ENCODE measurements at places on chromosomes 3 and 15.
A peak's percentile ranks its signal among the peaks of the same experiment; 100 is the strongest.

DNA sequence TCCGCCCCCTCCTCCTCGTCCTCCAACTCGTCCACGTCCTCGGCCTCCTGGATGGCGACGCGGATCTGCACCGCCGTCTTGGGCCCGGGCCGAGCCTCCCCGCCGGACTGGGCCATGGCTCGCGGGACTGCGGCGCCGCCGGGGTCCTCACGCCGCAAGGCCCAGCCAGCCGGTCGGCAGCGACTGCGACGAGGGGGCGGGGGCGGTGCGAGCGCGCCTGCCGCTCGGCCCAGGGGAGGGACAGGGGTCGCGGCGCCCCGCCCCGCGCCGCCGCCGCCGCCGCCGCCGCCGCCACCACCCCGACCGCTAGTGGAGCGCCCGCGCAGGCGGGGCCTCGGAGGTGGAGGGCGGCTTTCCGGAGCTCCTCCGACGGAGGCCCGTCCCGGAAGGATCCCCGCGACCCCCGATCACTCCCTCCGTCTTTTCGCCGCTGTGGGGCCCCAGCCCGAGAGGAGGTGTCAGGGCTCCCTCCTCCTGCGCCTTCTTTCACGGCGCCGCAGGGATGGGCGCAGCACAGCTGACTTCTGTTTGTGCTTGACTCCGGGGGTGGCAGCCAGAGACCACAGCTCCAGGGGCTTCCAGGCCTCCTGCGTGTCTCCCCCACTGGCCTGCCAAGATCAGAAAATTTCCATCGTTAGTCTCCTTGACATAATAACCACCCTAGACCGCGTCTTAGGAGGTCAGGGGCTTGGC lies at the start of gene LARP6:
LARP6 (minus strand) TSS at position 185 of the 693 bp plus-strand sequence; CDS start at position 116, 69 bp downstream.
- peak; percentile 39 for DNase-seq

DNA sequence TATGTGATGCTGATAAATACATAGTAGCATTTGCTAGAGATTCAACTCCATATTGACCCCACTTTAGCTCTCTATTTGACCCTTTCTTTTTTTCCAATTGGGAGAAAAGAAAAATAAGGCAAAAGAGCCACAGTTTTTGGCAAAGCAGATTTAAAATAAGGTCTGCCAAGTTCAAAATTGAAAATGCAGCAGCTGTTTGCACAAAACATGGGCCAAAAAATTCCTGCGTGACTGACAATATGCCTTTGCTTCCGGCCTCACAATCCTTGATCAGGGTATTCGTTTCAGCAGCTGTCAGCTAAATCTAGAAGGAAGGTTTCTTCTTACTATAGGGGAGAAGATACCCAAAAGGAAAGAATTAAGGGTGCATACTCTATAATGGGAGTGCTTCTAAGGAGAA lies 563.5 kb upstream of the CCDC54 start:
- no peak for DNase-seq

DNA sequence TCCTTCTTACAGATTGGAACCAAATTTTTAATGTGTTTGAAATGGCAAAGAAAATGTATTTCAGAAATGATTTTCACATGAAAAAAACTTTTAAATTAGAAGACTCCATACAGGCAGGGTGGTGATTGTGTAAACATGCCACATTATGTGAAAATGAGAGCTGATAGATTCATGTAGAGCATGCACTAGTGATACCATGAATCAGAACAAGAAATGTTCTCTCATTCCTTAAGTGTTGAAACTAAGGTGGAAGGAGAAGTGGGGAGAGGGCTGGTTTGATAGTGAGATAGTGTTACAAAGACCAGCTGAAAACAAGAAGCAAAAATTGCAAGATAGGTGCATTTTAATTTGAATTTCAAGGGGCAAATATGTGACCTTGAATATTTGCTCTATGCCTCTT lies 100.3 kb downstream of the CCNL1 start:
- no peak for DNase-seq

- no peak for DNase-seq
Observed at GRCh38 chr3:159038405-159038804, 236.6 kb downstream of the MFSD1 start.

- DNase-seq = no peak
Observed at GRCh38 chr3:191721390-191721861, 260.5 kb downstream of the PYDC2 start.

DNA sequence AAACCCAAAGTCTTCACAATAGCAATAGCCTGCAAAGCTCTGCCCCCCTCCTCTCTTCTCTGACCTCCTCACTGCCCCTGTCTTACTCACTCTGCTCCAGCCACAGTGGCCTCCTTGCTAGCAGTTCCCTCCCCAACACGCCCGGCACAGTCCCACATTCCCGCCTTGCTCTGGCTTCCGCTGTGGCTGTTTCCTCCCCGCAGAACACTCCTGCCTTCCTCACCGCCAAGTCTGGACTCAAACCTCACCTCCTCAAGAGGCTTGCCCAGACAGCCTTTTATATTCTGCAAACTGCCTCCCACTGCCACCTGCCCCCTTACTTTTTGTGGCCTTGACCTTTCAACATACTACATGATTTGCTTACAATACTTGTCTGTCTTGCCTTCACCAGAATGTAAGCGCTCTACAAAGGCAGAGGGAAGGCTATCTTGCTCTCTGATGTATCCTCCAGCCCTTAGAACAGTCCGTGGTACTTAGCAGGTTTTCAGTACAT lies 406 bp upstream of the MPI start:
- no peak for DNase-seq

DNA sequence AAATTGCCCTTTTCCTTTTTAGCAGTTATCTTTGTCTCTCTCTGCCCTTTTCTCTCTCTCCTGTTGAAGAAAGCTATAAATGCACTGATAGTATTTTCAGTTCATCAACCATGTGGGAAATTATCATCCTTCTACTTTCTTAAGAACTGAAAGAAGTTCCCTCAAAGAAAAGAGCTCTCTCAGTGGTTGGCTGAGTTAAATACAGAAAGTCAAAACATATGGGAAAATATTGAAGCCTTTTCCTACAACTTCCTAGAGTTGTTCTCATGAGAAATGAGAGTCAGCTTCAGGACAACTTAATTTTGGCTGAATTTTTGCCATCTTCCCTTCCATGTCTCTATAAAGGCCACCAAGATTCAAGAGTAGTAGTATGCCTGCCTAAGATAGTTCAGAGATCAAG lies 96.7 kb downstream of the NFKBIZ start:
- no peak for DNase-seq

- DNase-seq = no peak
Observed at GRCh38 chr15:95127356-95127755, 896.0 kb downstream of the MCTP2 start.
